NCI-H2081 (cell line): ENCODE measurements at places on chromosomes 2 and 18.

DNA sequence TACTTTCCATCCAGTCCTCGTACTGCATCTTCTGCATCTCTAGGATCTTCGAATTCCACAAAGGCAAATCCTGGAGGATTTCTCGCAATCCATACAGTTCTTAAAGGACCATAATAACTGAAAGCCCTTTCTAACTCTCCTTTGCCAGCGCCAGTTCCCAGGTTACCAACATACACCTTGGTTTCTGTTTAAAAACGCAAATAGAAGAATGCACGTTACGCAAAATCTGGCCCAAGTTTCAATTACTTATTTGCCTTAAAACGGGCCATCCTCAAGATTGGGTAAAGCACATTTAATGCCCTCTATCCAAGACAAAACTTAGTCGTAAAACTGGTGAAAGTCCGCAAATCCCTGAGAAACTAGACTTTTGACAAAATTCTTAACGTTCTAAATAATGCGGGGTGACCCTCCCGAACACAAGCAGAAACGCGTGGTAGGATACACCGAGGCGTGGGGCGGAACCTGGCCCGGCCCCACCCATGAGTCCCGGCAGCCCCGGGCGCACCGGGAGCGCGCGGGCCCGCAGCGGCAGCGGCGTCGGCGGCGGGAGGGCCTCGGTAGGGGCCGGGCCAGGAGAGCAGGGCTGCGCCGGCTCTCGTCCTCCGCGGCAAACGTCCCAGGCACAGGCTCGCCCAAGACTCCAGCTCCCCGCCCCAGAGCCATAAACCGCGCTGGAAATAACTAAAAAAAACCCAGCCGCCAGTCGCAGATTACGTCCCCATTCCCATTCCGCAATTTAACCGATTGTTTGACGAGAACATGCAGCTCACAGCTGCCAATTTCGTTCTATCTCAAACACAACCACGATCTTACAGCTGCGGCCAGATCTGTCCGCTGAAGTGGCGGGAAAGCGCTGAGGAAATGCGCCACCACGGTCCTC is 910 bp downstream of the SRSF7 start:
- DNase-seq: peak; percentile 49

DNA sequence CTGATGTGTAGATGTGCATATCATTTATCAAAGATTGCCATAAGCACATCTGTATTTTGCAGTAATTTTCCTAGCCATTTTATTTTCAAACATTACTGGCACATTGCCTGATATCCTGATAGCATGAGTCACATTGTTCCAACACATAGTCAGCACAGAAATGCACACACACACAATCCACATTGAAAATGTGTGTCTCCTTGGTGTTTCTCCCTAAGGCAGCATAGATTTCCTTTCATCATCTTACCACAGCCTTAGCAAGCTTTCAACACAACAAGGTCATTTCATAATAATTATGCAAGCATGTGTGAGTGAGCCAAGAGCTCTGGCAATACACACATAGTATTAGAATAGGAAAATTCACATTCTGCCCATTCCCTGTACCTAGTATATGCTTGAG is 245.4 kb upstream of the MEIS1 start:
- DNase-seq: no peak

DNA sequence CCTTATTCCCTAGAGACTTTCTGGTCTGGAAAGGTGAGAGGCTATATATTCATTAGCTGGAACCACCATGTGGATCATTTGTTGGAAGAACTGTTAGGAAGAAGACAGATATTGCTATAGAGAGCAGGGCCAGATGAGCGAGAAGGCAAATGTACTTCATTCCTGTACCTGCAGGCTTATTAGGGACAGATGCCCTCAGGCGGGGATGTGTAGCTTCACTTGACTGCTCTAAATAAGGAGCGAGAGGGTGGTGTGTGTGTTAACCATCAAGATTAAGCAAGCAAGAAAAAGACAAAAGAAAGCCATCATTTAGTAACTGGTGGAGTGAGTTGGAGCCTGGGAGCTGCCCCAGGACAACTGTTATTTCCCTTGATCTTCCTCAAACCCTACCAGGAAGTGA is 36.4 kb downstream of the NEDD4L start:
- DNase-seq: no peak

GRCh38 chr18:26336572-26336971 is 110.3 kb downstream of the TAF4B start:
- DNase-seq: no peak

- no peak for DNase-seq
Measured at GRCh38 chr18:47346016-47346415, 94.6 kb upstream of the SKOR2 start.

- DNase-seq: no peak
Measured at GRCh38 chr2:237223201-237223861, 137.6 kb downstream of the COPS8 start.

- DNase-seq: no peak
Measured at GRCh38 chr2:218863021-218863520, 3.5 kb downstream of the WNT6 start.

DNA sequence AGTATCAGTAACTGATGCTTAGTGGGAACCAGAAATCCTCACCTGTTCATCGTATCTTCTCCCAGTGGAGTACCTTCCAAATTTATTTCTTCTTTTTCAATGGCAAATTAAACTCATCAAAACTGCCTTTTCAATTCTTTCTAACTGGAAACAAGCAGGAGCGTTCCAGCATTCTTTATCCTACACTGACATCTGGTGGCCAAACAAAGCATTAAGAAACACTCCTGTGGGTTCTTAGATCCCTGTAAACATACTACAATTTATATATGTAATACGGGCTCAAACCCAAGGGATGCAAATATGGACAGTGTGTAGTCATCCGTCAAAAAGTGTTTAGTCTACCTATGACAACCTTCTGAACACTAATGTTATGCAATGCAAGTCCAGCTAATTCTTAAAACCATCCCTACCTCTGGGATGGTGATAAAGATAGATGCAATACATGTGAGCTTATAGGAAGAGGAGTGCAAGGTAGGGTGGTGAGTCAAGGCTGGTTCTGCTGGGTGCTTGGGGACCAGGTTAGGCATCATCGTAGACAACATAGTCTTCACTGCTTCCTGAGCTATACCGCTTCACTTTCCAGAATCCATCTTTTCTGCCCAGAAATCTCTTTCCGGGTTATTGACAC is 375.0 kb downstream of the CTNNA2 start:
- peak; percentile 57 for DNase-seq

DNA sequence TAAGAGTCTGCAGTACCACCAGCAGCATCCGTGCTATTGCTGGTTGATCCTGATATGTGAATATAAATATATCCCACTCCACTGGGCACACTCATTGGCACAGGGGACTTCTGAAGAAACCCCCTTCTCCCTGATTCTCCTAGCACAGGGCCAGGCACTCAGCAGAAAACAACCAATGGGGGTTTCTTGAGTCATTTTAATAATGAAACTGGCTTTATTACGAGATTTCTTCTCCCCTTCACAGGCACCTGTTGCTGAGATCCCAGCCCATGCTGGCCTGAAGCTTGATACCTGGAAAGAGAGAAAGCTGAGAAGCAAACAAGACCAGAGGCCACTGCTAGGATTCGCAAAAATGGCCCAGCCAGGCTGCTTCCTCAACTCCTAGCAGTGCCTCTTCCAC is 17.9 kb upstream of the CYRIA start:
- no peak for DNase-seq

GRCh38 chr2:58769111-58769863 is 528.2 kb upstream of the FANCL start:
- no peak for DNase-seq

- DNase-seq: no peak
Measured at GRCh38 chr2:142930835-142931398, 53.5 kb downstream of the KYNU start.

DNA sequence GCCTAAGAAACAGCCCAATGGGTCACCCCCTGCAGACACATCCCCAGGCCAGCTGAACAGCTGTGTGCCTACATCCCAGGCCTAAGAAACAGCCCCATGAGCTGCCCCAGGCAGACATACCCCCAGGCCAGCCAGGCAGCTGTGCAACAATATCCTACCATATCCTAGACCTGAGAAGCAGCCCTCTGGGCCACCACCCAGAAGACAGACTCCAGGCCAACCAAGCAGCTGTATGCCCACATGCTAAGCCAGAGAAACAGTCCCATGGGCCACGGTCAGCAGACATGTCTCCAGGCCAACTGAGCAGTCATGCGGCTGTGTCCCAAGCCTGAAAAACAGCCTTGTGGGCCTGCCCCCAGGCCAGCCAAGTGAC is 205.5 kb downstream of the ATAD2B start:
- no peak for DNase-seq

GRCh38 chr2:173171321-173171720 is 95.7 kb downstream of the MAP3K20 start:
- no peak for DNase-seq

GRCh38 chr2:127428057-127428814 is 10.0 kb downstream of the PROC start:
- no peak for DNase-seq

GRCh38 chr2:221524158-221524557 is 47.9 kb downstream of the EPHA4 start:
- DNase-seq: no peak

- DNase-seq: no peak
Measured at GRCh38 chr18:15198116-15198389, 450.1 kb downstream of the ANKRD30B start.

- DNase-seq: no peak
Measured at GRCh38 chr2:58387701-58388100, 146.6 kb upstream of the FANCL start.

- DNase-seq: no peak
Measured at GRCh38 chr2:63488118-63488713, 100.1 kb downstream of the WDPCP start.

DNA sequence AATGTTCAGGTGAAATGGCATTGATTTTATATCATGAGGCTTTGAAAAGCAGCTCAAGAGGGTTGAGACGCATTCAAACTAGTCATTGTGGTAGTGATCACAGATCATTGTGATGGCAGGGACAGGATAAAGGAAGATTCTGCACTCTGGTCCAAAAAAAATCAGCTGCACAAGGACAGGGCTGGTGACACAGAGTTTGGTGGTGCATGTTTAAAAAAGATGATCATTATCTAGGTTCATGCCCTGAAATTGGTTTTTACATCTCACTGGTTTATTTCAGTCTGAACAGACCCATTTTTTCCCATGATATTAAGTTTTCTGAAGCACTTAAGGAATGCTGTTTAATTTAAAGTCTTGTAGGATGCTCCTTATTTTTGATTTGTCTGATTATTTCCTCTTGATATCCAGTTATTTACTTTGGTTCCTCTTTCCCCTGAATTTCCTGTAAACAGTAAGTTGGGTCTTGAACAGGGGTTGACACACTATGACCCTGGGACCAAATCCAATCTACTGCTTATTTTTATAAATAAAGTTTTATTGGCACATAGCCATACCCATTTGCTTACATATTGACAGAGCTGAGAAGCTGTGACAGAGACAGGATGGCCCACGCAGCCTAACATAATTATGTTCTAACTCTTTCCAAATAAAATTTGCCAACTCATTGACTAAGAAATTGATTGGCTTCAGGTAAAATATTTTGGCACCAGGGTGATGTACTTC is 98.4 kb downstream of the UPP2 start:
- DNase-seq: no peak

GRCh38 chr2:88684519-88684918 is 7.0 kb upstream of the RPIA start:
- DNase-seq: no peak

DNA sequence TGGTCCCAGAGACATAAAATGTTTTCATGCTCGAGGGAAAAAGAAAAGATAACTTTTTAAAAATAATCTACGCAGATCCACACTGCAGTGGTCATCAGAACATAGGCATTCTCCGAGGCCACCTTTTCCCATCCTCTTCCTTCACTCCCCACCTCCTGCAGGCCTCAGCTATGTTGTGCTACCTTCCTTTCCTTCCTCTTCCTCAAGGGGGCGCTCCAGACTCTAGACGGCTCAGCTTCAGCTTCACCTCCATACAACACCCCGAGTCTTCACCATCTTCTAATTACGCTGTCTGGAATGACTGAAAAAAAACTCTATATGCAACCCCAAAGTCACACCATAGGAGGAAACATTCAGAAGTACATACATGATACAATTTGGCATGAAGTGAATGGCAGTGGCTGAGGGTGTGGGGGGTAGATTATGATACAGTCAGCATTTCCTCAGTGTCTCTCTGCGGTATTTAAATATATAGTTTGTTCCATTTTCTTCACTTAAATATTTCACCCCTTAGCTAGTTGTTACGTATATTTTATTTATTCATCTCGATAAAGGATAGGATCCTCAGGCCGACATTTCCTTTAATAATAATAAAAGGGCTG is 583.6 kb downstream of the IRS1 start:
- peak; percentile 72 for DNase-seq

DNA sequence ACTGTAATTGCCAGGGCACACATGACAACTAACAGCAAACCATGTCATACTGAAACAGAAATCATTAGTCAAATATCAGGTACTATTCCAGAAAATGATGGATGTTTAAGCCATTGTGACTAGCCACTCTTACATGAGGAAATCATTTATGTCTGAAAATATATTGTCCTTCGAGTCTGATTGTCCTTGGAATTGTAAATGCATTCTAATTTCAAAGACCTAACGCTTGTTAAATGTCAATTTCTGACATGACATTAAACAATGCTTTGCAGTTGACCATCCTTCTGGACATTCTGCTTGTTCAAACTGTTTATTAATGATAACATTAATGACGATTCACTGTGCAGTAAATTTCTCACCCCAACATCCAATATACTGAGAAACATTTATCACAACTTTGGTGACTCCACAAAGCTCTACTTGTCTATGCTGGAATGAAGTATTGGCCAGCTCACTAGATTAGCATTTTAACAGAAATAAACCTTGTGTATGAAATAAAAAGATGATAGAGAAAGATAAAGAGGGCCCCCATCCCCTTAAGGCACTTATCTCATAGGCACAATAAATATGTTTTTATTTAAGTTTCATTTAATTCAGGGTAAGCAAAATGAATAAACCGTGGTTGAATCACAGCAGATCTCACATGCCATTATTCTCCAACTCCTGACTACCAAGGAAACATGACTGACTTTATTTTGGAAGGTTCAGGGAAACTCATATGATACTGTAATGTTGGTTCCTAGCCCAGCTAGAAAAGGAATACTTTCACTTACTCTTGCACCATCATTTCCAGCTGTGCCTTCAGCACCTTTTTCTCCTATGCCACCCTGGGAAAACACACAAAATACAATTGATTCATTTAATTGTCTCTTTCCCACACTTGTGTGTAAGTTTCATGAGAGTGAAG is 82.3 kb downstream of the COL3A1 start:
- no peak for DNase-seq
